Activated CD4-positive, CD25-positive, alpha-beta regulatory T cell treated with anti-CD3 and anti-CD28 coated beads, Interleukin-2, amount 50 U/mL, for 16 hours (primary cell): ENCODE measurements at places on chromosomes 3 and 15.

- DNase-seq: no peak
Measured at GRCh38 chr15:85927931-85928537, 133.3 kb upstream of the KLHL25 start.

GRCh38 chr15:39499681-39500080 is 81.2 kb upstream of the THBS1 start:
- DNase-seq: no peak

- no peak for DNase-seq
Measured at GRCh38 chr3:4656059-4656458, 162.9 kb downstream of the ITPR1 start.

- DNase-seq: no peak
Measured at GRCh38 chr15:56804938-56805337, 71.6 kb upstream of the ZNF280D start.

GRCh38 chr3:103976931-103977339 is 1389.8 kb upstream of the ALCAM start:
- no peak for DNase-seq

- no peak for DNase-seq
Measured at GRCh38 chr3:98554580-98554979, 22.8 kb downstream of the GPR15 start.

DNA sequence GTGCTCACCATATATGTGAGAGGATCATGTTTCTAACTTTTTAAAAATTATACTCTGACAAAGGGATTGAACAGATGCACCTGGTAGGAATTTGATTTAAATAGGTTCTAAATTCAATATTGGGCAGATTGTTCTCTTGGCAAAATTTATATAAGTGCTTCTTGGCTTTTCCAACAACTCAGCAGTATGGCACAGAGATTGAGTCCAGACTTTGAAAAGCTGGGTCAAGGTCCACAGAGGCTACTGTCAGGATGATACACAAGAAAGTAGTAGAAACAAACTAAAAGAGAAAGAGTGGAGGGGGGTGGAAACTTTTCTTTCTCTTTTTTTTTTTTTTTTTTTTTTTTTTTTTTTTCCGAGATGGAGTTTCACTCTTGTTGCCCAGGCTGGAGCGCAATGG is 203.2 kb upstream of the ADAMTS9 start:
- DNase-seq: no peak

DNA sequence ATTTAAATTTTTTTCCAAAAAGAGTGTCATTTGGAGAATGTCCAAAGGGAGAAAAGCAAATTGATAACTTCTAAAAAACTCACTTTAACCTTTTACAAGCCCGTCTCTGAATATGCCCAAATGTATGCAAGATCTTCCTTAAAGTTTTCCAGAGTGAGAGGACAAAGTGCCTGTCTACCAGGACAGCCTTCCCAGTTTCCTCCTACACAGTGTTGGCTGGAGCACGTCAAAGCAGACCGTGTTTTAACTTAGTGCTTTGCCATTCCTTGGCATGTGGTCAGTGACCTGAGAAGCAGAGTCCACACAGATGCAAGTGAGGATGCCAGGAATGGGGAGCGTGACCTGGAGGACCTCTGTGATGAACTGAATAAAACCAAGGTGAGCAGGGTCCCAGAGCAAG is 245.7 kb downstream of the FAM43A start:
- no peak for DNase-seq

GRCh38 chr15:39609166-39609916 is 28.5 kb downstream of the THBS1 start:
- DNase-seq: no peak

GRCh38 chr3:146542179-146542578 is 2.2 kb downstream of the PLSCR1 start:
- DNase-seq: no peak

GRCh38 chr3:65581313-65581712 is 457.4 kb downstream of the MAGI1 start:
- no peak for DNase-seq

DNA sequence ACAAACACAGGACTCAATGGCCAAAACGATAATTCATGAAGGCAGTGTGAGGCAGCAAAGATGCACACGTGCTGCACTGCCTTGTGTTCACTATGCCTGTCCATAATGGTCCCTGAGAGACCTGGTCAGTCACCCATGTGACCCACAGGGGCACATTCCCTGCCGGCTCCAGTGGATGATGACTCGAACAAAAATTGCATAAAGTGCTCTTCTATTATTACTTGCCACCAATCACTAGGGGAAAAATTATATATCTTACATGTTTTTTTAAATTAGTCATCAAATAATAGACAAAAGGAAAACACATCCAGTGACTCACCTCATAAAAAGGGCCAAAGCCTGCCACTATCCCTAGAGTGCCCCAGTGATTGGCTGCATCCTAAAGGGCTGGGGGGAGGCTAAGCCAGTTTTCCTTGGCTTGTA is 47.5 kb downstream of the UBP1 start:
- DNase-seq: no peak

DNA sequence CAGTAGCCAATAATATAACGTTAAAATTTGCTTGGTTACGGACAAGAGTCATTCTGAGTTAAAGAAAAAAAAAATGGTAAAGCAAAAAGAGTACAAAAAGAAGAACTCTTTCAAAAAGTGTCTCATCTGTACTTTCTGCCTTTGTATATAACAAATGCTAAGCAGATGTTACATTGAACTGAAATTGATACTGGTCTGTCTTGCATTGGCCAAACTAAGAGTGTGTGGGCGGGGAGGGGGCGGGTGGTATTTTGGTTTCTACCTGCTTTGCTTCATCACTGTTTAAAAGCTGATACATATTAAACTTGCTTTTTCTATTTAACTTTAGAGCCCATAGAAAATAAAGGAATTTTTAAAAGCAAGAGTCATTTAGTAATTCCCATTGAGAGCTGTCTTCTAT is 215.0 kb upstream of the THBS1 start:
- DNase-seq: no peak

DNA sequence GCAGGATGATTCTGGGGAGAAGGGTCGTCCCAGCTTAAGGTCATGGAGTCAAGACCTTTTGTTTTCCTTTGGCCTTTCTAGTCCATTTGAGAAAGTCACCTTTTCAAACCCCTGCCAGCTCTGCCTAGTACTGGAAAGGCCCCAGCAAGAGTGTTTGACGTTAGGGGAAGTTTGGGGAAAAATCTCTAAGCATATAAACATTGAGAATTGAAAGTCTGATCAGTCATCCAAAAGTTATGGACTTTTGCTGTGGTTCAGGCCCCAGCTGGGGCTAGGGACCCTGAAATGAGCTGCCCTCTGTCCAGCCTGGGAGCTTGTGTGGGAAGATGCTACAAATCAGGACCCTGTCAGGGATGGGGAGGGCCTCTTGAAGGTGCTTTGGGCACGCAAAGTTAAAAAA is 21.6 kb downstream of the SLC6A6 start:
- DNase-seq: no peak

DNA sequence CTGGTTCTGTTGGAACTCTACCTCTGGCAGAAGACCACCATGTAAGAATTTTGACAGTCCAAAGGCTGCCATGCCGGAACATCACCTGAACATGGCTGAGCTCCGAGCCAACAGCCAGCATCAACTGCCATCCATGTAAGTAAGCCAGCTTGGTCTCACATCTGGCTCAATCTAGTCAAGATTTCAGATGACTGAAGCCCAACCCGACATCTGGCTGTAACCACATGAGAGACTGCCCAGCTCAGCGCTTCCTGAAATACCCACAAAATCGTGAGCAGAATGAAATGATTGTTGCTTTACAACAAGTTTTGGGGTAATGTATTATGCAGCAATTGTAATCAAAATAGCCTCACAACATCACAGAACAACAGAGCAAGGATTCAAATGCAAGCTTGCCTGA is 32.9 kb downstream of the GHSR start:
- no peak for DNase-seq

DNA sequence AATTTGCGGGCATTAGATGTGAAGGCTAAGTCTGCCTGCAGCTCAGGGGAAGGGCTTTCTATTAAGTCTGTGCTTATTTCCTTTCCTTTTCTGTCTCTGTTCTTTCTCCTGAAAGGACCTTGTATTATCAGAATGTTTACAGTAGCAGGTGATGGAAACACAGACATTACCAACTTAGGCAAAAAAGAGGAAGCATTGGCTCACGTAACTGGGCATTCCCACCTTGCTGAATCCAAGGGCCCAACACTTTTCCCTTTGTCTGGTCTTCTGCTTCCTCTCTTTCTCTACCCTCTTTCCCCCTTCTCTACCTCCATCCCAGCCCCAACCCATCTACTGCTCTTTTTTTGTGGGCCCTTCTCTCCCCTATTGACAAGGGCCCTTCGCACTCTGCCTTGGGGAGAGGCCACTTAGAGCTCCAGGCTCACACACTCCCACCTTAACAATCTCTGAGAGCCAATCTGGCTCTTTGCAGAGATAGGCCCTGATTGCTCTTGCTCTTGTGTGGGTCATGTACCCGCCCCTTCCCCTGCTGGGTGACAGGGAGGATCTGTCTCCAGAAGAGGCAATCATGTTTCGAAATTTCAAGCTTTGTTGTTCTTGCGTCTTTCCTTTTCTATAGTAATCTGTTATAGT is 35.0 kb downstream of the ACAA1 start:
- no peak for DNase-seq

DNA sequence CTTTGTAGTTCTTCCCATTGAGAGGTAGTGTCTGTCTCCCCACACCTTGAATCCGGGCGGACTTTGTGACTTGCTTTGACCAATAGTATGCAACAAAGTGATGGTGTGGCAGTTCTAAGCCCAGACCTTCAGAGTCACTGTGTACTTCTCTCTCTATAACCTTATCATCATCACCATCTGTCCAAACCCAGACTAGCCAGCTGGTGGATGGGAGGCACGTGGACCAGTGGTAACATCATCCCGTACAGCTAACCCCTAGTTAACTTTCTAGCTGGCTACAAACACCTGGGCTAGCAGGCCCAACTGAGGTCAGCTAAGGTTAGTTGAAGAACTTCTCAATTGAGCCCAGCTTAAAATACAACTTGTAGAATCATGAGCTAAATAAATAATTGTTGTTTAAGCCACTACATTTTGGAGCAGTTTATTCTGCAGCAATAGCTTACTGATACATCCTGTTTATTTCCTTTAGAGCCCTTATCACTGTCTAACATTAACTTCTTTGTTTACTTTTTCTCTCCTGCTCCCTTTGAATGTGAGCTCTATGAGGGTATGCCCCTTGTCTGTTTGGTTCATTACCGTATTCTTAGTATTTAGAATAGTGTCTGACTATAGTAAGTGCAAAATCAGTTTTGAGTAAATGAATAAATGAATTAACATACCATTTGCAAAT is 11.5 kb upstream of the CCR9 start:
- no peak for DNase-seq

- no peak for DNase-seq
Measured at GRCh38 chr3:107661447-107662123, 138.8 kb downstream of the BBX start.

GRCh38 chr3:7696320-7696719 is 805.3 kb upstream of the LMCD1 start:
- DNase-seq: no peak

- DNase-seq: no peak
Measured at GRCh38 chr3:141087778-141088130, 36.6 kb downstream of the SPSB4 start.

DNA sequence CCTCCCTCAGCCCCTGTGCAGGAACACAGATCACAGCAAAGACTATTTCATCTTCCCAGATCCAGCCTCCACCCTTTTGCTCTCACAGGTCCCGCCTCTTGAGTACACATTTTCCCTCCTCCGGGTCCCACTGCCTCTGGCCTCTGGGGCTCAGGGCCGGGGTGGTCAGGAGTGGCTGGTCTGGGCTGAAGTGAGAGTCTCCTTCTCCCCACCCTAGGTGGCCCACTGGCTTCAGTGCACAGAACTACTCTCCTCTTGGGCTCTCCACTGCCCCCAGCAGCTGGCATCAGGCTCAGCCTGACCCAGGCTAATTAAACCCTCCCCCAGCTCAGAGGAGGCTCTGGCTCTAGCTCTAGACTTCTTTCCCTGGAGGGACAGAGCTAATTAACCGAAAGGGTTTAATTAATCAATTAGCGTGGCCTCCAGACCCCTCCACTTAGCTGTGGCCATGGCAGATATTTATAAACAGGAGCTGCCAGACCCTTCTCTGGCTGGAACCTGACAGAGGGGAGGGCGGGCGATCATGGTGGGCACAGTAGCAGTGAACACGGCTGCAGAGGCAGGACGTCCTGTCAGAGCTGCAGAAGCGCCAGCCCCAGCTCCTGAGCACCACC is 15.1 kb downstream of the DUSP7 start:
- DNase-seq: no peak

GRCh38 chr15:73394782-73395181 is 26.0 kb upstream of the HCN4 start:
- no peak for DNase-seq

GRCh38 chr3:176590722-176591121 is 606.6 kb downstream of the TBL1XR1 start:
- no peak for DNase-seq

GRCh38 chr3:24254649-24255048 is 240.0 kb downstream of the THRB start:
- DNase-seq: no peak

GRCh38 chr3:72820415-72820814 is 27.8 kb downstream of the SHQ1 start:
- no peak for DNase-seq

GRCh38 chr15:94262201-94262600 is 30.8 kb downstream of the MCTP2 start:
- DNase-seq: no peak

GRCh38 chr3:179898024-179898423 is 138.7 kb downstream of the PEX5L start:
- DNase-seq: no peak

DNA sequence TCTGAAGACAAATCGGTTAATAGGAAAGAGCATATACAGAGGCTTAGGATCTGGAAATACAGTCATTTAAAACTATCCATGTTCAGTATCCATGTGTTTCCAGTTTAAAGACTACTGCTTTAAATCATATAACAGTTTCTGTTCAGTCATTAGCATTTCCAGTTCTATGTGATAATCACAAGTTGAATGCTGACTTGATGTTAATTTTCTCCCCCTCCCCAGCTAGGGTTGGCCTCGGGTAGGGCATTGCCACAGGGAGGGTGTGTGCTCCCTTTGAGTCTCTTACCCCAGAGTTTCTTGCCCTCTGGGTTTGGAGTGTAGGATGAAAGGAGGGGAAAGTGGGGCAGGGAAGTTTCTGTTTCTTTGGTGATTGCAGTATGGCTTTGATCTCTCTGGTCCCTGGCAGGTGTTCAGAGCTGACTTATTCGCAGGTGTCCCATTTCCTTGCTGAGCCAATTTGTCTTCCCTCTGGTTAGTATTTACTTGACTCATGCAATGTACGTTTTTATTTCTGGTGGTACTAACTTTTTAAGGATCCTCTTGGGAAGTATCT is 86.3 kb downstream of the SH3GL3 start:
- DNase-seq: no peak

DNA sequence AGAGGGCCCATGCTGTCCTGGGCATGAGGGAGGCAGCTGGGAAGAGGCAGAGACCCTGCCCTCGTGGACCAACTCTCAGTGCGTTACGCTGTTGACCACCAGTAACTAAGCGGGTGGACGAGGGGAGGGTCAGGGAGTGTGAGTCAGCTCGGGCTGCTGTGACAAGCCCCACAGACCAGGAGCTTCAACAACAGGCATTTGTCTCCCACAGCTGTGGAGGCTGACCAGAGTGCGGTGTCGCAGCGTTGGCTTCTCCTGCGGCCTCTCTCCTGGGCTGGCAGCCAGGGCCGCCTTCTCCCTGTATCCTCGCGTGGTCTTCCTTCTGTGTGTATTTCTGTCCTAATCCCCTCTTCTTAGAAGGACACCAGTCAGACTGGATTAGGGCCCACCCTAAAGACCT is 13.0 kb downstream of the EFCC1 start:
- no peak for DNase-seq

- no peak for DNase-seq
Measured at GRCh38 chr3:117118604-117119003, 409.0 kb downstream of the TUSC7 start.

GRCh38 chr15:95590533-95591044 is 739.9 kb upstream of the NR2F2 start:
- DNase-seq: no peak
